Left ventricle myocardium inferior (tissue), 1 donor: ENCODE measurements at places on chromosomes 2 and 18. TPM values are rescaled to one million over a fixed set of nuclear protein-coding genes. Genes with fewer than 3 reads are reported as not detected.

The LRRTM1 gene
- 0.11 TPM for total RNA-seq

The ALPI gene
- total RNA-seq = not detected

The SGPP2 gene
- total RNA-seq = 2.3 TPM

The IL1RN gene
- 0.33 TPM for total RNA-seq

The GATA6 gene
- 60.9 TPM for total RNA-seq

The PCARE gene
- 0.74 TPM for total RNA-seq

The PTPN2 gene
- total RNA-seq = 11.0 TPM

The MEIS1 gene
- total RNA-seq = 38.0 TPM

The TCF4 gene
- total RNA-seq = 58.9 TPM

The LBX2 gene
- 0.25 TPM for total RNA-seq

The ALPG gene
- not detected for total RNA-seq

The SERPINB12 gene
- not detected for total RNA-seq

The PAPOLG gene
- 6.9 TPM for total RNA-seq

The FBXO36 gene
- total RNA-seq = 0.58 TPM

GRCh38 chr18:59744271-59744721 is 47.1 kb upstream of the CCBE1 start:
- DNase-seq = no peak

DNA sequence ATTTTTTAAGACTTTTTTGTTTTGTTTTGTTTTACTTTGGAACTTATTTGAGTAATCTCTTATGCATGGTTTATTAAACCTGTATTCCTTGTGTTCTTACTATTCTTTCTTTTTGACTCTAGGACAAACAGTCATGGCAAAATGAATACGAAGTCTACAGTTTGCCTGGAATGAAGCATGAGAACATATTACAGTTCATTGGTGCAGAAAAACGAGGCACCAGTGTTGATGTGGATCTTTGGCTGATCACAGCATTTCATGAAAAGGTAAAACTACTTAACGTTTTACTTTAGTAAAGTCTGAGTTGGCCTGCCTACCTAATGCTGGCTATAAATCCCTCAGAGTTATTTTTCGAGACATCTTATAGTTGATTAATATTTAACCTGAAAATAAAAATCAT is 72.3 kb downstream of the ACVR2A start:
- no peak for DNase-seq

DNA sequence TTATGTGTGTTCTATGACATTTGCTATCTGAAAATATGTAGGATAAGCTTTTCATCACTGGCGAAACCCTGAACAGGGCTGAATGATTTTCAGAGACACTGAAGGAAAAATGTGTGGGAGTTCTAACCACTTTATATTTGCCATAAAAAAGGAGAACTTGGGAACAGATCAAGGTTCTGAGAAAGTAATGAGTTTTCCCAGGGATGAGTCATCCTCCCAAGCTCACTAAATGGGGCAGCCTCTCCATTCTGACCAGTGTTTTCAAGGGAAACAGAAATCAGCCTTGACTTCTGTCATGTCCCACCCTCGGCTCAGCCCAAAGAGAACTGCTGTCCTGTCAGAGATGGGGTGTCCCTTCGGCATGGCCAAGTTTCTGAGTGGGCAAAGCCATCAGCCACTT is 2109.8 kb upstream of the CELF4 start:
- DNase-seq = no peak

- no peak for DNase-seq
Observed at GRCh38 chr2:86649119-86649947, 25.7 kb upstream of the RNF103 start.

DNA sequence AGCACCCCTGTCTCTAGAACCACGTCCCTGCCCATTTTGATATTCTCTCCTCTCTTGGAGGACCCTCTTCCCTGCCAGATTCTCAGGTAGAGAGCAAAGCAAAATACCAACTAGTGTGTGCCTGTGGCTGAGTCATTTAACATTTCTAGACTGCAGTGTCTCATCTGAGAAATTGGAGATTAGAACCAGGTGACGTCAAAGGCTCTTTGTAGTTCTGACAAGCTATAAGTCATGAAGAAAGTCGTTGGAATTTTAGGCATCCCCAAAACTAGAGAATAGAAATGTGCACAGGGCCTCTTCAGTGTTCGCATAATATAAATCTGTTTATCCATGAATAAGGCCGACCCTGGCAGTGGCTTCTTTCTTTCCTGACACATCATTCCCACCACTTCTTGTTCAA is 74.4 kb upstream of the TANC1 start:
- no peak for DNase-seq

DNA sequence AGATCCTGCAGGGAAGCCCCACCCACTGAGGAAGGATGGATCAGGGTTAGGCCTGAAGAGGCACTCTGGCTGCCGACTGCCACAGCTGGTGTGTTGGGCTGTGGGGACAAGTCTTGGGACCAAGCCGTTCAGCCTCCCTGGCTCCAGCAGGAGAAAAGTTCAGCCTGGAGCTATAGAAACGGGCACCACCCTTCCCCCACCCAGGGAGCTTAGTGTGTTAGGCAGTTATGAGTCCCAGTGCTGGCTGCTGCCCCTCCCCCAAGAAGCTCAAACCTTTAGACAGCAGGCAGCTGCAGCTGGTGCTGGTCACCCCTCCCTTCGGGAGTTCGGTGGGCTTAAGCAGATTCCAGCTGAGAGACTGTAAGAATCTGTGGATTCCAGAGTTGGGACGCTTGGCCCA is 447.1 kb upstream of the HS6ST1 start:
- DNase-seq = no peak

DNA sequence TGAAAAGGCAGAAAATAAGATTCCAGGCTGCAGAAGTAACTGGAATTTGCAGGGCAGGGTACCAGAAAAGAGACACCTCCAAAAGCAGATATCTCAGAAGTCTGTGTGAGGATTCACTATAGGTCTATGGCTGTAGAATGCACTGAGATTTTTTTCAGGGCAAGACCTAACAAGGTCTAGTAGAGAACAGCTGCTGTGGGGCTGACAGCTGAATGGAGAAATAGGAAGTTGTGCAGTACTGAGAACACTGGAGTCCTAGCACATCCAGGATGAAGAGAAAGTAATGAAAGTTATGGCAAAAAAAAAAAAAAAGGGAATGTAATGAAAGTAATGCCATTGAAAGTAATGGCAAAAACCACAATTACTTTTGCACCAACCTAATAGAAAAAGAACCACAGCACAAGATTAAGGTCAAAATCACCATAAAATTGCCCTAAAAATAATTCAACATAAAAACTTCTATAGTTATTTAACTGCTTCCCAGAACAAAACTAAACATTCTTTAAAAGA is 57.3 kb downstream of the CPO start:
- no peak for DNase-seq

- no peak for DNase-seq
Observed at GRCh38 chr2:33709951-33710350, 110.9 kb upstream of the FAM98A start.

DNA sequence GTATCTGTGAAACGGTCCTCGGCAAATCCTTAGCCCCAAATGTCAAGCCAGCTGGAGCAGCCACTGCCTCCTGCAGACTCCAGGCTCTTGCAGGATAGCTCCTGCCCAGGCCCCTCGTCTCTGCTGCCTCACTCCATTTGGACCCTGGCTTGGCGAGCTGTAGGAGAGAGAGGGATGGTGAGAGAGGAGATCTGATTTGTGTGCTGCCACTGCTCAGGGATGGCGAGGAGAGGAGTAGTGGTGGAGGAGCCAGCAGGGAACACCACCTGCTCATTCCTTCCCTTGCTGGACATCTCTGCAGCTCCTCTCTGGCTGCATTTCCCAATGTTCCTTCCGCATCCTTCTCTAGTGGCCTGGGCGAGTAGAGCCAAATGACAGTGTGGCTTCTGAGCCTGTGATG is 109.1 kb upstream of the NCK2 start:
- DNase-seq = no peak

GRCh38 chr2:8144785-8145184 is 537.1 kb upstream of the ID2 start:
- no peak for DNase-seq

GRCh38 chr2:218043100-218043499 is 26.0 kb upstream of the RUFY4 start:
- DNase-seq = no peak

GRCh38 chr2:214076527-214076926 is 334.3 kb upstream of the VWC2L start:
- DNase-seq = no peak

DNA sequence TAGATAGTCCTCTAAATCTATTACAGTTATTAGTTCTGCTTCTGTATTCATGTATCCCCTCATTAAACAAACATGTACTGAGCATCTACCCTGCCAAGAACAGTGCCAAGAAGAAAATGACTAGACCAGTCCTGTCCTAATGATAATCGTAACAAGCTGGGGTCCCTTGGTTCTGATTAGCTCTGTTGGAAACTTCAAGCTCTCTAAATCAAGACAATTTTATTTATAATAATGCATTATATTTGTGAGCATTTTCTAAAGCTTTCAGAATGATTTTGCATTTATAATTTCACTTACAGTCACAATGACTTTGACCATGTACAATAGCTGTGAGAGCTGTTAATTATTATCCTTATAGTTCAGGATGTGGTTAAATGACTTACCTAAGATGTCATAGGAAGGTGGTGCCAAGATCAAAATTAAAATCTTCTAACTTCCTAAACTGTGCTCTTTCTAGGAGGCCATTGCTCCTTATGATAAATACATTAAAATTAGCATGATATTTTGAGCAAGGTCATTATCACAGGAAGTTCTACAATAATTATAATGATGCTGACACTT is 336.5 kb upstream of the SLC39A10 start:
- DNase-seq = no peak

DNA sequence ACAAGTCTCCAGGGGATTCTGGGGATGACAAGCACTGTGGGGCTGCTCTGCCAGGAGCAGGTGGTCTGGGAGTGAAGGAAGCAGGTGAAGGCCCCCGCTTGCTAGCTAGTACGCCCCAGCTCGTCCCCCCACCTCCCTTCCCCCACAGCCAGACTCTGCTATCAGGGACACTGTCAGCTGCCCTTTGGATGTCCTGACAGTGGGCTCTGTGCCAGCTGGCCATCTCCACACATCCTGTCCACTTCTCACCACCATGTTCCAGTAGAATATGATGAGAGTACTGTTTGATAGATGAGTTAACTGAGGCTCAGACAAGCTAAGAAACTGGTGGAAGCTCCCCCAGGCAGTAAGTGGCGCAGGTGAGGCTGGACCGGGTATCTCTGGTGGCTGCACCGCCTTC is 276.2 kb downstream of the CELF4 start:
- DNase-seq = peak; percentile 32

- DNase-seq = no peak
Observed at GRCh38 chr2:239874636-239875356, 150.3 kb downstream of the NDUFA10 start.

DNA sequence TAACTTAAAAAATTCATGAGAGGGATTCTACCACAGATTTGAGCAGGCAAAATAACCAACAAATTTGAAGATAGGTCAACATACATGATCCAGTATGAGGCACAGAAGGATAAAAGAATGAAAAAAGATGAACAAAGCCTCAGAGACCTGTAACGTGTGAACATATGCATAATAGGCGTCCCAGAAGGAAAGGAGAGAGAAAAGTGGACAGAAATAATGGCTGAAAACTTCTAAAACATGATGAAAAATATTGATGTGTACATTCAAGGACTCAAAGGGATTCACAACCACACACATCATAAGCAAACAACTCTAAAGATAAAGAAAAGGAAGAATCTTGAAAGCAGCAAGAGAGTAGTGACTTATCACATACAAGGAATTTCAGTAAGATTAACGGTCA is 100.1 kb upstream of the PARD3B start:
- DNase-seq = no peak

- no peak for DNase-seq
Observed at GRCh38 chr18:45666520-45666919, 51.2 kb downstream of the SLC14A2 start.

- DNase-seq = no peak
Observed at GRCh38 chr2:101520246-101520645, 45.3 kb upstream of the RFX8 start.

- no peak for DNase-seq
Observed at GRCh38 chr2:65112633-65113032, 17.3 kb downstream of the RAB1A start.

DNA sequence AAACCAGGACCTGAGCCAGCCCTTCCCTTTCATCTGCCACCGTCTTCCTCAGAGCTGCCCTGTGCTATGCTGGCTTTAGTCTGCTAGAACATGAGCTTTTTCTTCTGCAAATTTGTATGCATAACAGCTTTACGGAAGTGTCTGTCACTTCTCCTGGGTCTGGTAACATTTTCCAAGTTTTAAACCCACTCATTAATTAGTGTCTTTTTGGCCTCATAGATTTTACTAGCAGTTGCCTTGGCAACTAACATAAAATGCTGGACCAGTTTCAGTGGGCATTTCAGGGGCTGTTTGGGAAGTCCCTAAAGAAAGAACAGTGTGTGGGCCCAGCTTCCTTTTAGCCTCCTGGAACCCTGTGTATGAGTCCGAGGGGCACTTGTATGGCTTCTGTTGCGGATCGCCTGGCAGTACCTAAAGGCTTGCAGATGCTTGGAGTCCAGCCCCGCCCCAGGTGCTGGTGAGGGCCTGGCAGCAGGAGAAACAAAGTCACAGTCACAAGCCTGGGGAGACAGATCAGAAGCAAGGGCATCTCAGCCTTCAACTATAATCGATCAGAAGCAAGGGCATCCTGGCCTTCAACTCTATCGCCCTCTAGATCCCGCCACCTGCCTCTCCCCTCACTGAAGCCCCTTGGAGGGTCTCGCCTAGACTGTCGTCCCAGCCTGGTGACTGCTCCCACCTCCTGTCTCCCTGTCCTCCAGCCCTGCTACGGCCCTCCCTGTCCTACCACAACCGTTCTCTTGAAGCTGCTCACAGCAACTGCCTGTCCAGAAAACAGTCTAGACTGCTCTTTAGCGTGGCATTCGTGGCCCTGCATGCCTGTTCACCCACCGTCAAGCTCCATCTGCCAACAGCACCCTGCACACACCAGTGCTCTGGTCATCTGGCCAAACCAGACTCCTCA is 36.8 kb upstream of the MAPRE3 start:
- DNase-seq = no peak

DNA sequence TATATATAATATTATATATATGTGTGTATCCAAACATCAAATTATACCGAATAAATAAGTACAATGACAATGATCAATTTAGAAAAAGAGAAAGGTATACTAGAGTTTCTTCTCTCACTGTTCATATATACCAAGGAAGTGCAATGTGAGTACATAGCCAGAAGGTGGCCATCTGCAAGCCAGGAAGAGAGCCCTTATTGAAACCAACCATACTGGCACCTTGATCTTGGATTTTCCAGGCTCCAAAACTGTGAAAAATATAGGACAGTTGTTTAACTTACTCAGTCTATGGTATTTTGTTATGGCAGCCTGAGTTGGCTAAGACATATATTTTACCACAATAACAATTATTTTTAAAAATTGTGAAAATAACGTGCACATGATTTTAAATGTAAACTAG is 1490.2 kb upstream of the SLC39A10 start:
- no peak for DNase-seq
